Activated CD4-positive, alpha-beta T cell treated with anti-CD3 and anti-CD28 coated beads, Interleukin-2, amount 10 ng/mL, durations not matched to agents 7 days and 5 days (primary cell): ENCODE measurements at places on chromosomes 11 and 22. TPM values are rescaled to one million over a fixed set of nuclear protein-coding genes. Genes with fewer than 3 reads are reported as not detected.
A peak's percentile ranks its signal among the peaks of the same experiment; 100 is the strongest.

DNA sequence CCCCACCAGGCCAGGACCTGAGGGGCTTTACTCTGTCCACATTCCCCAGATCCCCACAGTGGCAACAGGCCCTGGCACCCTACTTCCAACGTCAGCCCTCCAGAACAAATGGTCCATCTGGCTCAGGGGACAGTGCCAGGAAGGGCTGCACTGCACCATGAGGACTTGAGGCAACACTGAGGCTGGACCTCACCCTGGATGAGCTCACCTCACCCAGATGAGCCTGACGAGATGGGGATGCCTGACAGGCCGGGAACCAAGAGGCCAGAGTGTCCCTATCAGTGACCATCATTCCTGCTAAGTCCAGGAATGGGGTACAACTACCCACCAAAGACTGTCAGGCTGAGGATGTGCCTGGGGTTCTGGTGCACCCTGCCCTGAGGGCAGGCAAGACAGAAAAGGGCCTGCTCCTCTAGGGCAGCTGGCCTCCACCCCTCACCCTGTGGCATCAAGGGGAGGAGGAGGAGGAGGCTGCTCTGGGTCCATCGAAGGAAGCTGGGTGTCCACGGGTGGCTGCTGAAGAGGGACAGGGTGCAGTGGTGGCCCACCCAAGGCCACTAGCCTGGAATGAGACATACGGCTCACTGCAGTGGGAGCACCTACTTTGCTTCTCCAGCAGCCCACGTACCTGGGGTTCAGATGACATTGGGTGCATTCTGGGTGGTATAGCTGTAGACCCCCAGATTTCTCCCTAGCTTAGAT is 14.6 kb downstream of the RSPH14 start:
- DNase-seq = no peak

GRCh38 chr22:40325315-40325714 is 21.0 kb upstream of the ADSL start:
- DNase-seq = peak; percentile 43

- no peak for DNase-seq
These were observed 35.6 kb downstream of the PRDM11 start for GRCh38 chr11:45181889-45182550.

DNA sequence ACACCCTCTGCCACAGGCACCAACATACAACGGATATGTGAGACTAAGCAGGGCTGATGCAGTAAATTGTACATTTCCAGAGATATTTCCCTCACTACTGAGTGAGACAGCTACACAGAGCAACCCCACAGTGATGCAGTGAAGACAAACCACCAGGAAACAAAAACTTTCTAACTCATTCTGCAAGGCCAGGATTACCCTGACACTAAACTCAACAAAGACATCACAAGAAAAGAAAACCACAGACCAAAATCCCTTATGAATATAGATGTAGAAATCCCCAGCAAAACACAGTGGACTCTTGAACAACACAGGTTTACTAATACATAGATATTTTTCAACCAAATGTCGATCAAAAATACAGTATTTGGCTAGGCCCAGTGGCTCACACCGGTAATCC is 1.5 kb upstream of the SLC7A4 start:
- DNase-seq = no peak

- DNase-seq = no peak
These were observed 1.3 kb upstream of the SBF2 start for GRCh38 chr11:10295064-10295901.

DNA sequence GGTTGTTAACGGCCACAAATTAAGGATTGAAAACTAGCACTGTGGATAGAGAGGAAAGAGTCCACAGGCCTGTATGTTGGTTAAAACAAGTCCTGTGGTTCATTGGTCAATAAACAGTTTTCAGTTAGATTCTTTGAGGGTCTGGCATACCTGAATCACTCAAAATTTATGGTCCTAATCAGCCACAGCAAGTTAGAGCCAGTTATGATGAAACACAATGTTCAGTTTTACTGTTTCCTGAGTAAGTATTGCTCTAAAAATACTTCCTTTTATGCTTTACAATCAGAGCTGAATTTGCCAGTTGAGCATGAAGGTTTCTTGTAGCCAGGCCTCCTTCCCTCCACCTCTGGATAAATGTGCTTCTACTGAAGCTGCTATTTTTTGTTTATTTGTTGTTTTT is 12.9 kb upstream of the CAT start:
- DNase-seq = no peak

DNA sequence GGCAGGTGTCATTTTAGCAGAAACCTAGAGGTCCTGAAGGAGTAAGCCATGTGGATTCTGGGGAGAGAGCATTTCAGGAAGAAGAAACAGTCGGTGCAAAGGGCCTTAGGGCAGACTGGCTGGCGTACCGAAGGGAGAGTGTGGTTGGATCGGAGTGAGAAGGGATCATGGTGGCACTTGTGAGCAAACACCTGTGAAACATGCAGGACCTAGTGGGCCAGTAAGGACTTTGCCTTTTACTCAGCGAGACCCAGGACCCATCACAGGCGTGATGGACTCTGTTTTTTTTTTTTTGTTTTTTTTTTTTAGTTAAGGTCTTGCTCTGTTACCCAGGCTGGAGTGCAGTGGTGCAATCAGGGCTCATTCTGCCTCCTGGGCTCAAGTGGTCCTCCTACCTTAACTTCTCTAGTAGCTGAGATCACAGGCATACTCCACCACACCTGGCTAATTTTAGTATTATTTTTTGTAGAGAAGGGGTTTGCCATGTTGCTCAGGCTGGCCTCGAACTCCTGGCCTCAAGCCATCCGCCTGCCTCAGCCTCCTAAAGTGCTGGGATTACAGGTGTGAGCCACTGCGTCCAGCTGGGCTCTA is 3.5 kb upstream of the TSGA10IP start:
- no peak for DNase-seq

DNA sequence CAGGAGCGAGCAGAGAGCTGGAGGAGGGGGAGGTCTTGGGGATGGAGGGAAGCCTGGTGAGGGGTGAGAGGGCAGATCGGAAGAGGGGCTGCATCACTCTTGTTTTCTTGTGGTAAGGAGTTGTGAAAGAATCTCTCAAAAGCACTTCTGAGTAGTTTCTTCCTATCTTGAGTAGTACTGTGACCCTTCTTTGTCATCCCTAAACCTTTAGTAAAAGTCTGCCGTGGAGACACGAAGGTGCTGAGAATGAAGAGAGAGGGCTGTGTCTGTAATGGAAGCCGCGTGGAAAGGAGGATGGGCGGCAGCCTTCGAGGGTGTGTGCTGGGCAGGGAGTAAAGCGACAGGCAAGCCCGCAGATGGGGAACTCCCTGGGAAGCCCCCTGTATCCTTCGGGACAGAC is 237.8 kb downstream of the TBC1D22A start:
- no peak for DNase-seq

DNA sequence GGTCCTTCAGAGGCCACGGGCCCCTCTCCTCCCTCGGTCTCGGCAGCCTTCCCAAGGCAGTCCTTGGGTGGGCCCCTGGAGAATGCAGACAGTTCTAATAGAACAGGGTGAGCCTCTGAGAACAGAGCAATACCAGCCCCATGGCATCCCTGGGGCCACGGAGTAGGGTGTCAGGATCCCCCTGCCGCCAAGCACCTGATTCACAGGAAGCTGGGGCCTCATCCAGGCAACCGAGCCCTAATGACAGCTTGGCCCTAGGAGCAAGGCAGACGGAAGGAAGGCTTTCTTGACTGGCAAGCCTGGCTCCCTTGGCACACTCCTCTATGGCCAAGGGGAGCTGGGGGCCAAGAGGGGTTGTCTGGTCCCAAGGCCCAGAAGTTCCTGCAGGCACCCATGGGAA is 15.2 kb downstream of the TXN2 start:
- no peak for DNase-seq

DNA sequence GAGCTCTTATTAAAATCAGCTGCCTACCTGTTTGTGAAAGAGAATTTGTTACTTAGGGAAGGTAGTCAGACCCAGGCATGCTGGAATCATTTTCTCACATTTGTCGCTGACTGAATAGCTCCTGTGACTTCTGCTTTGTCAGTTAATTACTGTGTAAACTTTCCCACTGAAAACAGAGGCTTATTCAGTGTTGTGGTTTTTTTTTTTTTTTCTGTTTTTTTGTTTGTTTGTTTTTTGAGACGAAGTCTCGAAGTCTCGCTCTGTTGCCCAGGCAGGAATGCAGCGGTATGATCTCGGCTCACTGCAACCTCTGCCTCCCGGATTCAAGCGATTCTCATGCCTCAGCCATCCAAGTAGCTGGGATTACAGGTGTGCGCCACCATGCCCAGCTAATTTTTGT is 5.6 kb upstream of the LDLRAD3 start:
- DNase-seq = no peak

Gene CXCR5
- 0.50 TPM for total RNA-seq

Gene P4HA3
- total RNA-seq = not detected

Gene OR8G1
- not detected for total RNA-seq

Gene PMM1
- 33.7 TPM for total RNA-seq

Gene SHANK2
- not detected for total RNA-seq

Gene CHRM1
- not detected for total RNA-seq

Gene BCL2L13
- 24.9 TPM for total RNA-seq

Gene FUT4
- 7.1 TPM for total RNA-seq

Gene OR6X1
- total RNA-seq = not detected
